ENCODE measurements at places on chromosomes 16 and 17.

- DNase-seq, result no peak
These were observed 1.2 kb downstream of the RPS15A start for GRCh38 chr16:18788828-18789514.

DNA sequence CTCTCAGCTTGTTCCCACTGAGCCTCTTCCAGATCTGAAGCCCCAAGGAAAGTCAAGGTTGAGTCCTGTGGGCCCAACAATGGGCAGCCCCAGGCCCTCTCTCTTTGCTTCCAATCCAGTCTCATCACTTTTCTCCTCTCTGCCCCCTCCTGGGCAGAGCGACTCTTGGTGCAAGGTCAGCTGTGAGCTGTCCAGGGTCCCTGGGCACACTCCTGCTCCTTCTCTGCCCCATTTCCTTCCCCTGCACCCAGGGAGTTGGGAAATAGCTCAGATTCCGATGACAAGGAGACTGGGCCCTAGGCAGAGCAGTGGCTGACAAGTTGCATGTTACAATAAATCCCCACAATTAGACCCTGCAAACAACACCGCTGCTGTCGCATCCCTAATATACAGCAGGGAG is 16.1 kb upstream of the CRHR1 start:
- DNase-seq, result no peak

DNA sequence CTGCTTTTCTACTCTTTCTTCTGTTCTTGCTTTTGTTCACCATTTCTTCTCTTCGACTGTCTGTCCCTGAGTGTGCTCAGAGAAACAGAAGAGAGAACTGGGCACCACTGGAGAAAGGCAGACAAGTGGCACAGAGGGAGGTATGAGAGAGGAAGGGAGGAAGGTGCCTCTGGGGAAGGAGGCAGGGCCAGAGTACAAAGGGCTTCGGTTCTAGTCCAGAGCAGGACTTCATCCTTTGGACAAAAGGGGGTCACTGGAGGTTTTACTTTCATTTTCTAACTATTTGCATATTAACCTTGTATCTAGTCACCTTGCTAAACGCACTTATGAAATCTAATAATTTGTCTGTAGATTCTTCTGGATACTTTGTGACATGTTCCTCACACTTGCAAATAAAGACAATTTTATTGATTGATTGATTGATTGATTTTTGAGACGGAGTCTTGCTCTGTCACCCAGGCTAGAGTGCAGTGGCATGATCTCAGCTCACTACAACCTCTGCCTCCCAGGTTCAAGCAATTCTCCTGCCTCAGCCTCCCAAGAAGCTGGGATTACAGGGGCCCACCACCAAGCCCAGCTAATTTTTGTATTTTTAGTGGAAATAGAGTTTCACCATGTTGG is 13.5 kb downstream of the ITGB4 start:
- no peak for DNase-seq

DNA sequence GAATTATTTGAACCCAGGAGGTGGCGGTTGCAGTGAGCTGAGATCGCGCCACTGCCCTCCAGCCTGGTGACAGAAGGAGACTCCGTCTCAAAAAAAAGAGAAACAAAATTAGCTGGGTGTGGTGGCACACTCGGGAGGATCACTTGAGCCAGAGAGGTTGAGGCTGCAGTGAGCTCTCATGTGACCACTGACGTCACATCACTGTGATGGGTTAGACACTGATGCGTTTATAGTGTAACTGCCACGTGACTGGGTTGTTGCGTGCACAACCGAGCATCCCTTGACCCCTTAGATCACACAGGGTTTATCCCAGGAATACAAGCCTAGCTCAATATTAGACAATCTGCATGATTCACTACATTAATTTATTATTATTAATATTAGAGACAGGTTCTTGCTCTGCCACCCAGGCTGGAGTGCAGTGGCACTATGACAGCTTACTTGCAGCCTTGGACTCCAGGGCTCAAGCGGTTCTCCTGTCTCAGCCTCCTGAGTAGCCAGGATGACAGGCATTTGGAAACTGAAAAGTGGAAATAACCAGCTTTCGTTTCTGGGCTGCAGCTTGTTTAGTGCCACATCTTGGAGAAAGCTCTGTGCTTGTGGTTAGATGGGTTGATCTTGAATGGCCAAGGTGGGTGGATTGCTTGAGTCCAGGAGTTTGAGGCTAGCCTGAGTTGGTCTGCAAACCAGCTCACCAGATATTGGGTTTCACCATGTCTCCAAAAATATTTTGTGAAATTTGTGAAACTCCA is 26.4 kb upstream of the ABR start:
- DNase-seq, result no peak

DNA sequence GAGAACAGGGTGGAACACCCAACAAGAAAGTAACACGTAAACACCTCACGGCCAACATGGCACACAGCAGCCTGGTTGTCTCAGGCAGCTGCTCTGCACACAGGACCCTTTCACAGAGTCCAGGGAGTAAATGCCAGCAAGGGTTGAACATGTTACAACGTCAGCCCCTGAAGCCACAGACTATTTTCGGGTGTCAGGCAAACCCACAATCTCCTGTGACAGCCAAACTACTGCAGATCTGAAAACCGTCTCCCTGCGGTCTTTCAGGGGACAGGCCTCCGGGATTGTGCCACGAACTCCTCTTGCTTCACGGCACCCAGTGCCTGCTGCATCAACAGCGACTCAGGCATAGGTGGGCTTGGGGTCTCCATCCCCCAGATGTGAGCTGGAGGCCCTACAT is 127.7 kb downstream of the XYLT1 start:
- DNase-seq, result peak; percentile 77

GRCh38 chr17:44438636-44439035 is 49.2 kb upstream of the ITGA2B start:
- DNase-seq, result no peak

- DNase-seq, result peak; percentile 76
These were observed 1.7 kb downstream of the SMARCD2 start for GRCh38 chr17:63840591-63841349.

GRCh38 chr17:54257440-54257839 is 434.7 kb downstream of the KIF2B start:
- no peak for DNase-seq

GRCh38 chr16:25841761-25842160 is 150.0 kb downstream of the HS3ST4 start:
- DNase-seq, result no peak

GRCh38 chr16:59909262-59909661 is 1175.1 kb upstream of the GOT2 start:
- DNase-seq, result no peak

- DNase-seq, result no peak
These were observed 6.8 kb downstream of the CCL7 start for GRCh38 chr17:34276826-34277225.

GRCh38 chr17:52681480-52681879 is 523.0 kb upstream of the CA10 start:
- no peak for DNase-seq

- no peak for DNase-seq
These were observed 22.0 kb downstream of the PRSS54 start for GRCh38 chr16:58272855-58273254.

Measured in spleen (tissue), 13 donors.